ENCODE measurements at places on chromosomes 3 and 15.

- no peaks in the 10 kb centered on the region for H3K4me1 ChIP-seq
- H3K27me3 ChIP-seq, result peaks cover 17% of the 10 kb centered on the region
- no peak overlapping the region for H3K4me3 ChIP-seq
Observed at GRCh38 chr15:84949043-84949442, 32.6 kb upstream of the PDE8A start.

- H3K4me1 ChIP-seq, result peaks cover 31% of the 10 kb centered on the region
- peak within 1 kb of the TSS; percentile 89 for H3K4me3 ChIP-seq
- H3K36me3 ChIP-seq, result peaks cover 1% of the 10 kb centered on the region
- peak within 1 kb of the TSS; percentile 90 for H3K27ac ChIP-seq
- peak; percentile 98 for DNase-seq
Observed at GRCh38 chr3:49903451-49904424, at the start of gene MST1R. Gene MST1R (minus strand): TSS chr3:49903873. CDS start chr3:49903609, 264 bp downstream.

DNA sequence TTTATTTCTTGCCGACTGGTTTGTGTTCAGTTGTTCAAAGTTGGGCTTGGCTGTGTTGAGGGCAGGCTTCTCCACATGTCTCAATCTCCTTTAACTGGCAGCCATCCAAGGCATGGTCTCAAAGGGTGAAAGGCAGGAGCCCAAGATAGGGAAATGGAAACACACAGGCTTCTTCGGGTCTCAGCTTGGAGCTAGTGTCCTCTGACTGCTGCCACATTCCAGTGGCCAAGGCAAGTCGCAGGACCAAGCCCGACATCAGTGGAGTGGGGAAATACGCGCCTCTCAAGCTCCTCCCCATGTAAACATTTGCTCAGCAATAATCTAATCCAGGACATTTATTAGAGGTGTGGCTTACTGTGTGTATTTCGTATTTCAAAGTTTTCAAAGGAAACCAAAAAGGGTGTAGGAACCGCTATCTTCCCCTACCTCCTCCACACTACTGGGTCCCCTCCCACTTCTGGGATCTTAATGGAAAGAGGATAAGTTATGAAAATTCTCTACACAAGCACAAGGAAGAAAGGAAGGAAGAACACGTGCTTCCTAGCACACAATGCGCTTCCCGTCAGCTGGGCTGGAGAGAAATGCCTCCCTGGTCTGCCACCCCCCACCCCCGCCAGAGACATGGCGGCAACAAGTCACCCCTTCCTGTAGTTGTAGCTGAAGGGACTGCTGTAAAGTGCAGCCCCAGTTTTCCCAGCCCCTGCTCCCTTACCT is 181.7 kb downstream of the FAM43A start:
- no peaks in the 10 kb centered on the region for H3K4me1 ChIP-seq
- peaks cover 15% of the 10 kb centered on the region for H3K27me3 ChIP-seq
- H3K4me3 ChIP-seq, result no peak overlapping the region
- DNase-seq, result no peak

GRCh38 chr15:74821091-74821789 is 5.2 kb upstream of the CPLX3 start:
- no peak overlapping the region for H3K4me3 ChIP-seq
- peaks cover 15% of the 10 kb centered on the region for H3K27me3 ChIP-seq
- DNase-seq, result no peak
- H3K27ac ChIP-seq, result no peak overlapping the region
- H3K36me3 ChIP-seq, result no peaks in the 10 kb centered on the region

DNA sequence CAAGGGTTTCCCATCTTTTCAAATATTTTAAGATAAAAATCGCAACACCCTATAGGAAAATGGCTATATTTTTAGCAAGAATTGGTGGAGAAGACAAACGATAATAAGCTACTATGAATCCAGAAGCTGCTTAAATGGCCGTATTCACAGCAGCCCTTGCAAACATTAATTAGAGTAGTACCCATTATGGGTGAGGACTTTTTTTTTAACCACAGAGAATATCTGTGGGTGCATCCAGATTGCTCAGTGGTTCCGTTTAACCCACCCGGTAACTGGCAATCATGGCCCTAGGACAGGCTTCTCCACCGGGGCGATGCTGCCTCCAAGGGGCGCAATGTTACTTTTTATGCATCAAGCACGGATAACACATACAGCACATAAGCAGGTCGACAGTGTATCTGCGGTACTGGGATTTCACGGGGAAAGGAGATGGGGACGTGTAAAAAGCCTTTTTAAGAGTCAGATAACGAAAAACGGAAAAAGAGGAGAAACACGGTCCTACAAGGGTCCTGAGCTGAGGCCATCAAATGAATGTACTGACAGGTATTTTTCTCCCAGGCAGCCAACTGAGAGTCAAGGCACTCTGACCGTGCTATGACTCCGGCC is 968 bp upstream of the TMEM266 start:
- H3K4me3 ChIP-seq, result peak overlapping the region; percentile 75
- peak overlapping the region; percentile 14 for H3K27ac ChIP-seq
- DNase-seq, result peak; percentile 72

DNA sequence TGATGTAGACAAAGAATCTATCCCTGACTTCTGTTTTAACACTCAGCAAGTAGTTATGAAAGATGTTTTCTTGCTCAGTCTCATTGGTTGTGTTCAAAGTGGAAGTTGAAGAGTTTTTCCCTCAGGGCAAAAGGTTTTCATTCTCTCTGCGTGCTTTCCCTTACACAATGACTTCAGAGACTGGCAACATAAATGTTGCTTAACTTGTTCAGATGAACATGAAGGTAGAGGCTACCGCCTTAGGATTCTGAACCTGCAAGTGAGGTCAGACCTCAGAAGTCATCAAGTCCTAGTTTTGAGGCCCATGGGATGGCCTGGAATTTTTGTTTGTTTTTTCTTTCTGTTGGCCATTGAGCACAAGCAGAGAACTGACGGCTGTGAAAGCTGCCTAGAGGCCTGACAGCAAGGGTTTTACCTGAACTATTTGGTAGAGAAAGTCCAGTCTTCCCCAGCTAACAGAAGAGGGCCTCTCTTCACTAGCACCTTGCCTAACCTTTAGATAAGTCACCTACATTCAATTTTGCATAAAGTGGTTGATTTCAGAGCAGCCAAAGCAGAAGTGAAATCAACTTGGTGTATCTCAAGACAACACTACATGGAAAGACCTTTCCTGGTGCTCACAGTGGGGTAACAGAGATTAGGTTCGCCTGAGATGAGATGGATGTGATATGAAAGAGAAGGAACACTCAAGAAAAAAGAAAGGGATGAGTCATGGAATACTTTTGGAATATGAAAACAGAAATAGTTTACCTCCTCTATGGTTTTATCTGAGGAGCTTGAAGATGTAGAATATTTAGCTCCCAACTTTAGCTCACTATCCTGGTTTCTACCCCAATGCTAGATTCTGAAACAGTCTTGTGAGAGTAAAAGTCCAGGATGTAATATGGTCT is 53.6 kb upstream of the AP4E1 start:
- H3K36me3 ChIP-seq, result no peaks in the 10 kb centered on the region
- no peak overlapping the region for H3K4me3 ChIP-seq
- no peak for DNase-seq

GRCh38 chr3:151135541-151136337 is 50.3 kb downstream of the MED12L start:
- peaks cover 17% of the 10 kb centered on the region for H3K4me1 ChIP-seq
- peak overlapping the region; percentile 82 for H3K27ac ChIP-seq
- DNase-seq, result peak; percentile 81
- peaks cover 22% of the 10 kb centered on the region for H3K27me3 ChIP-seq
- H3K36me3 ChIP-seq, result no peaks in the 10 kb centered on the region

DNA sequence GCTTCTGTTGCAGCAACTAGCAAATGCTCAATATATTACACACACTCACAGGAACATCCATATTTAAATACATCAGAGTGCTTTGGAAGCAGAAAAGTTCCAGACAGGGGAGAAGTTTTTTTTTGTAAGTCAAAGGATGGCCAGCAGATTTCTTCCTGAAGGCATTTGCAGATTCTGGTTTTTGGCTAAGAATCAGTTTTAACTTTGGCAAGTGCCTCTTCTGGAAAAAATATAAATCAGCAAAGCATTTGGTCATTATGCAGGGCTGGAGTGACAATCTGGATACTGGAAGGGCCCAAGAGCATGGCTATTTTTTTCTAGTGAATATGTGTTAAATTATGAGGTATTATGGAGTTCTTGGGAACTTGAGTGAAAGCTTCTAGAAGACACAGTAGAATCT is 495.3 kb upstream of the ARPP21 start:
- H3K4me3 ChIP-seq, result no peak overlapping the region
- H3K27ac ChIP-seq, result no peak overlapping the region
- H3K4me1 ChIP-seq, result no peaks in the 10 kb centered on the region

- H3K4me1 ChIP-seq, result peaks cover 47% of the 10 kb centered on the region
- no peak for DNase-seq
- no peaks in the 10 kb centered on the region for H3K27me3 ChIP-seq
- peak overlapping the region; percentile 5 for H3K4me3 ChIP-seq
Observed at GRCh38 chr3:119560160-119560559, 746 bp upstream of the CD80 start.

DNA sequence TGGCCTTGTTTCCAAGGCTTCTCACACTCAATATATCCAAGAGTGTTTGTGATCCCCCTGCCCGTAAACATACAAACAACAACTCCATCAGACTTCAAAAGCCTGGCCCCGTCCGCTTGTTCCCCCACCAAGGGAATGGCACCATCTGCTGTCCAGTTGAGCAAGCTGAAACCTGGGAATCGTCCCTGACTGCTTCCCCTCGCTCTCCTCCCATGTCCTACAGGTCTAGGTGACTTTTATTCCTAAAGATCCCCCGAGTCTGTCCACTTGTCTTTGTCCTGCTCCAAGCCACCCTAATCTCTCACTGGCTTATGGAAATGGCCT is 27.9 kb upstream of the FAM174B start:
- peaks cover 2% of the 10 kb centered on the region for H3K4me1 ChIP-seq
- DNase-seq, result no peak
- H3K36me3 ChIP-seq, result no peaks in the 10 kb centered on the region
- H3K27ac ChIP-seq, result no peak overlapping the region
- peaks cover 23% of the 10 kb centered on the region for H3K27me3 ChIP-seq

- H3K4me1 ChIP-seq, result no peaks in the 10 kb centered on the region
- no peak overlapping the region for H3K4me3 ChIP-seq
- no peak for DNase-seq
- H3K27ac ChIP-seq, result no peak overlapping the region
- H3K36me3 ChIP-seq, result no peaks in the 10 kb centered on the region
- H3K27me3 ChIP-seq, result no peaks in the 10 kb centered on the region
Observed at GRCh38 chr15:26631894-26632293, 141.0 kb downstream of the GABRB3 start.

DNA sequence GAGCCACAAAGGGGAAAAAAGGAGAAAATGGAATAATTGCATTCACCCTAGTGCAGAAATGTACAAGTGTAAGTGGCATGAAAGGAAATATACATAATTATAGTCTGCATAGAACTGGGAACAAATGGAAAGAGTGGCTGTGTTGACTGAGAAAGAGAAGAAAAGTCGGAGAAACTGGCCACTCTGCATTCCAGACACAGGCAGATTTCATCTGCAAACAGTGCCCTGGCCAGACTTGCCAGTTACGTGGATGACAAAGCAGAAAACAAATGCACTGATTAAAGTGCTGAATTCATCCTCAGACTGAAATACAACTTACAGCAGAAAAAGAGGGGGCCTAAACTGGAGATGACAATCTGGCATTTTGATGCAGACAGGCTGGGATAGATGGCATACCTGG is 129.8 kb downstream of the FGF12 start:
- DNase-seq, result no peak
- no peak overlapping the region for H3K27ac ChIP-seq
- H3K27me3 ChIP-seq, result no peaks in the 10 kb centered on the region
- H3K4me3 ChIP-seq, result no peak overlapping the region

DNA sequence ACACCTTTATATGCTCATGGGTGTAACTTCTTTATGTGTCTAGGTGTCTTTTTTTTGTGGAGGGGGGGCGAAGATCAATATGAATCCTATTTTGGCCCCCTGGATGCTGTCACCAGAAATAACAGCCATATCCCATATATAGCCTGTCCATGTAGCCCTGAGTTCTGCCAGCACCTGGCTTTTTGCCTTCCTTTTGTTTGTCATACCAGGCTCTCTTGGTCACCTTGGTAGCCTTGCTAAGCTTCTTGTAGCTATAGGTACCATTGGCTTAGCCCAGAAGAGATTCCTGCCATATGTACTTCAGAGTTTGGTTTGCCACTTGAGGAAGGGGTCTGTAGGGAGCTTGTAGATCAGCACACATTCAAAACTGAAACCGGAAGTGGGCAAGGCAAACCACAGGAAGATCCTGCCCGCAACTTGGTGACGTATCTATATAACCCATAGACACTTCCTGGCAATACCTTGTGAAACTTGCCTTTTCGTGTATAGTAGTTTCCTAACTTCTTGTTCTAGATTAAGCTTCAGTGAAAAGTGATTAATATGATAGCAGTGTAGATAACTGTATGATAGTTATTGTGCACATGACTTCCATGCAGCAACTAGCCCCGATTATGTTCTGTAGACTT is 11.9 kb downstream of the RASA2 start:
- H3K36me3 ChIP-seq, result peaks cover 37% of the 10 kb centered on the region
- DNase-seq, result peak; percentile 97
- H3K27ac ChIP-seq, result peak overlapping the region; percentile 93
- peaks cover 51% of the 10 kb centered on the region for H3K4me1 ChIP-seq
- H3K4me3 ChIP-seq, result peak overlapping the region; percentile 70
- no peaks in the 10 kb centered on the region for H3K27me3 ChIP-seq

DNA sequence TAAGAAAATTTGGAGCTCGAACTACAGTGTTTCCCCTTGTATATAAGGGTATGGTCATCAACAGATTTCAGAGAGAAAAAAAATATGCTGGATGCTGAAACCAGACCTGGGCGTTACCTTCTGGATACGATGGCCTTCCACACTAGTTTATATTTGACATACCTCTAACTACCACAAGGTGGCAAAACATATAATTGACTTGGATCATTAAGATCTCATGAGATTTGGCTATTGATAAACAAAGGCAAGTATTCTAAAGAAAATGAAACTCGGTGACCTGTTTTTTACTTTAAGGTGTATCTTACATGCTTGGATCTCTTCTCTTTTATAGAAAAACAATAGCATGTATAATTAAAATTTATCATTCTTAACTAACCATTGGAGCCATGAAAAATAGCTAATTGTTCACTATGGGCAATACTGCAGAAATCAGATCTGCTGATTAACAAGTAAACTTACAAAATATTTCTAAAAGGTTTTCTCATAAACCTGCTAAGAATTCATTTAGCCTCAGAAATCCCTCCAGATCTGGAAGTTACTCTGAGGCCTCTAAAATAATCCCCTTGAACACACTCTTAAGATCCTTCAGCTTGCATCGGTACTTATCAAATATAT is 300.6 kb upstream of the KCNH8 start:
- H3K27ac ChIP-seq, result no peak overlapping the region
- no peaks in the 10 kb centered on the region for H3K27me3 ChIP-seq
- peaks cover 19% of the 10 kb centered on the region for H3K4me1 ChIP-seq
- no peaks in the 10 kb centered on the region for H3K36me3 ChIP-seq

Measured in activated CD4-positive, alpha-beta T cell treated with anti-CD3 and anti-CD28 coated beads, Interleukin-2, amount 10 ng/mL, durations not matched to agents 24 days and 14 days (primary cell).